Iris pigment epithelial cell (primary cell): ENCODE measurements at places on chromosomes 2 and 18.
A peak's percentile ranks its signal among the peaks of the same experiment; 100 is the strongest.

DNA sequence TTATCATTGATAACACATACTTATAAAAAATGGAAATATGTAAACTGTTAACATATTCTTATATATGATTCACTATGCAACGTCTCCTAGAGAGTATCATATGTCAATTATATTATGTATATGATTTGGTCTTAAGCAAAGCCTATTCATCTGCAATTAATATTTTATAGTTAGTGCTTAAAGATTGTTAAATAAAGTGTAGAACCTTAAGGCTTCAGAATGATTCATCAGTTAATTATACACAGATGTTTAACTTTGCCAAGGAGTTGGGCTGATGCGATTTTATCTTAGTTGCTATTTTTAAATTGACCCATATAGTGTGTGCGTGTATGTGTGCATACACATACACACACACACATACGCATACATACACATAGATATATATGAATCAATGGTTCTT lies 323.1 kb downstream of the RBM43 start:
- DNase-seq: peak; percentile 26

GRCh38 chr2:240586919-240587800 lies 626 bp downstream of the CAPN10 start:
- DNase-seq: peak; percentile 40

- no peak for DNase-seq
Observed at GRCh38 chr18:55149994-55150393, 190.7 kb upstream of the CCDC68 start.

DNA sequence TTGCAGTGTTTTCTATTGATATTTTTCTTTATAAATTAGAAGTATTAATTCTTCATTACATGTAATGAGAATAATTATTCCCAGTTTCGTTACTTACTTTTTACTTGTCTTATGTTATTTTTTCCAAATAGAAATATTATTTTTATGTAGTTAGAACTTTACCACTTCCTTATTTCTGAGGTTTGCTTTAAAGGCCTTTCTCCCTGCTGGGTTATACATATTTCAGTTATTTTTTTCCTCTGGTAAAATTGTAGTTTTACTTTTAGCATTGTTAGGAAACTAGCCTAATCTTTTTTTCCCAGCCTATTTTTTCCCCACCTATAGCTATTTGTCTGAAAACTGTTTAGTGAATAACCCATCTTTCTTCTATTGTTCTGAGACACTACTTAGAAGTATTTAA lies 17.1 kb downstream of the RNF144A start:
- no peak for DNase-seq

- DNase-seq: peak; percentile 29
Observed at GRCh38 chr2:135256531-135257260, 204.6 kb downstream of the RAB3GAP1 start.

DNA sequence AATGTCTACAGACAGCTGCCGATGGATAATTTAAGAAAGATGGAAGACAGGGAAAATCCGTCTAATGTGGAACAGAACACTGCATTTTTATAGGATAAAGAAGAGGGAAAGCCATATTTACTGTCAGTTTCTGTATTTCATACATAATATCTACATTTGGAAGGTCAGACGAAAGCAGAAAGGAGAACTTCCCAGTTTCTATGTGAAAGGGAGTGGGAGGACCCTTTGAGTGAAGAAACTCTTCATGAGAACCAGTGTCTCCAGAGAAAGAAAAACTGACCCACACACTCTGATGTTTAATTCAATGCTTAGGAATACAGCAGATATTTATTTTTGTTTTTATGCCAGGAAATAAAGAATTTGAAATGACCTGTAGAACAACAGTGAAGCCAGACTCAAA lies 127.2 kb downstream of the CALCRL start:
- DNase-seq: no peak

DNA sequence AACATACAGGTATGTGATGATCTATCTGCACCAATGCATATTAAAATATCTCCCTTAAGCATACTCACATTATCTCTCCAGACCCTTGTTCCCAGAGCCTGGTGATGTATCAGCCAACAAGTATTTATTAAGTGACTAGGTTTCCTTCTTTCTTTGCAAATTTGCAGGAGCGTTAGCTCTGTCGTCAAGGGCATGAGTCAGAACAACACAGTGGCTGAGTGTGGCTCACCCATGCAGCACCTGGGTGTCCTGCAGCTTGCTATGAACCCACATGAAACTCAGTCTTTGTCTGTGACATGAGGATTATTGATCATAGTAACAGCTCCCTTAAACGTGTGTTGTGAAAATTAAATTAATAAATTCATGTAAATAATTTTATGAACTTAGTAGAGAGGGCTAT lies 96.6 kb downstream of the PIEZO2 start:
- DNase-seq: peak; percentile 21

- no peak for DNase-seq
Observed at GRCh38 chr2:154554046-154554445, 144.4 kb upstream of the KCNJ3 start.

DNA sequence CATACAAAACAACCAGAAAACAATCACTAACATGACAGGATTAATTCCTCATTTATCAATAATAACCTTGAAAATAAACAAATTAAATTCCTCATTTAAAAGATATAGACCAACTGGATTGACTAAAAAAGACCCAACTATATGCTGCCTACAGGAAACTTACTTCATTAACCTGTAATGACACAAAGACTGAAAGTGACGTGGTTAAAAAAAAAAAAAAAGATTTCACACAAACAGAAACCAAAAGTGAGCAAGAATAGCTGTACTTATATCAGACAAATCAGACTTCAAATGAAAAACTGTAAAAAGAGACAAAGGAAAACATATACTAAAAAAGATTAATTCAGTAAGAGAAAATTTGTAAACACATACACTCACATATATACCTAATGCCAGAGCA lies 201.2 kb downstream of the CCDC178 start:
- DNase-seq: no peak

- DNase-seq: peak; percentile 98
Observed at GRCh38 chr2:9656270-9656766, 25.5 kb upstream of the YWHAQ start.

GRCh38 chr18:28183418-28184078 lies 6.6 kb upstream of the CDH2 start:
- DNase-seq: peak; percentile 54

- peak; percentile 95 for DNase-seq
Observed at GRCh38 chr2:32865399-32866068, 81.2 kb upstream of the LTBP1 start.

- DNase-seq: no peak
Observed at GRCh38 chr2:20534913-20535801, 88.3 kb downstream of the RHOB start.

GRCh38 chr18:54335638-54336173 lies 22.0 kb downstream of the STARD6 start:
- no peak for DNase-seq

- DNase-seq: no peak
Observed at GRCh38 chr2:85954590-85955458, 66.0 kb upstream of the ST3GAL5 start.

- DNase-seq: no peak
Observed at GRCh38 chr2:240635998-240636547, 10.8 kb downstream of the GPR35 start.

- no peak for DNase-seq
Observed at GRCh38 chr18:70513502-70514171, 224.8 kb downstream of the SOCS6 start.

GRCh38 chr2:60602388-60602787 lies 48.9 kb upstream of the BCL11A start:
- no peak for DNase-seq

DNA sequence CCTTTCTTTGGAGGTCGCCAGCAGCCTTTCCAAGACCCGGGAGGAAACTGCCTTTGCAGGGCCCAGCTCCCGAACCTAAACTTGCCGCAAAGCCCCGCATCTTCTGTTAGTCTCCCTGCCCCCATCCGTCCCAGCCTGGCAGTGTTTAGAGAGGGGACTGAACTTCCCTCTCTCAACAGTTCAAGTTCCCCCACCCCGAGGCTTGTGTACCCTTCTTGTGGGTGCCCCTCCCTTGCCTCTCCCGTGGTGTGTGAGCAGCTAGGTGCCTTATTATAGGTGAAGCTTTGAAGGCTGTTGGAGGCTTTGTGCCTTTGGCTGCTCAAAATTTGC lies 1.4 kb downstream of the LBH start:
- DNase-seq: no peak

DNA sequence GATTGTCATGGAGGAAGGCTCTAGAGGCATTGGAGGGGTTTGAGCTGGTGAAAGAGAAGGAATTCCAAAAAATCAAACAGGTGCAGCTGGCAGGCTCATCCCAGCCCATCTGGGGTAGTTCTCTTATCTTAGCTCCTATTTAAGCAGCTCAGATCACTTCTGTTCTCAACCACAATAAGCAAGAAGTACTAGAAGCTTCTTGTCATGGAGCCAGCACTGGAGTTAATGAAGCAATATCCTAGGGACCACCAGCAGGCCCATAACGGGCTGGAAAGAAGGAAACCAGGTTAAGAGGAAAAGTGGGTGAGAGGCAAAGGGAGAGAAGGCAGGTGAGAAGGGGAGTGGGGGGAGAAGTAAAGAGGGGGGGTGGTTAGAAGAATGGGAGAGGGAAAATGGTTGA lies 100.7 kb upstream of the ZFP36L2 start:
- DNase-seq: no peak

DNA sequence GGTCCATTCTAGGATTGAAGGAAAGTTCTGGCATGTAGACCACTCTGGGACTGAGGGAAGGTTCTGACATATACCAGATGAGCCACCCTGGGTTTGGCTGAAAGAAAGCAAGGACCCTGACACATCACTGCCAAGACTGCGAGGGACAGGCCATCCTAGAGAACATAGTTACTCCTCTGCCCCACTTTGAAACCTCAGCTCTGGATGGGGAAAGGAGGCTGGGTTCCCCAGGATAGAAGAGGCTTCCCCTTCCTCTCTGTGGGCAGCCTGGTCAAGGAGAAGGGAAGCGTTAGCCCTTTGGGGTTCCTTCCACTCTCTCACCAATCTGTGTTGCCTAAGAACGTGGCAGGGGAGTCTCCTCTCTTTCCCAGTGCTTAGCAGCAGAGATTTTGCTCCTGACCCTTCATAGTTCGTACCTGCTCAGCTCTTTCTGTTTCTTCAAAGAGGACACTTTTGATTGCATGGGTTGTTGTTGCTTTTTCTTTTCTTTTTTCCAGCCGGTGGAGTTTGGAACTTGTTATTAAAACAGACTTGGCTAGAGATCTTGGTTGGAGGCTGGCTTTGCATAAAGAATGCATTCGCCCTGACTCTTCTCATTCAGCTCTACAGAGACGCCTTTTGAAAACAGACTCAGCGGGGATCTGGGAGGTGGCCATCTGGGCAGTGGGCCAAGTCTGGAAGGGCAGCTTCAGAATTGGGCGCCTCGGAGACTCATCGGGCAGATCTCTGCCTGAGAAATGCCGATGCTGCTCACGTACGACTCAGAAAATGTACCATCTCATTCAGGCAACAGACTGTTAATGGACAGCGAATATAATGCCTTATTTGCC lies 166.1 kb downstream of the CLIP4 start:
- peak; percentile 65 for DNase-seq

DNA sequence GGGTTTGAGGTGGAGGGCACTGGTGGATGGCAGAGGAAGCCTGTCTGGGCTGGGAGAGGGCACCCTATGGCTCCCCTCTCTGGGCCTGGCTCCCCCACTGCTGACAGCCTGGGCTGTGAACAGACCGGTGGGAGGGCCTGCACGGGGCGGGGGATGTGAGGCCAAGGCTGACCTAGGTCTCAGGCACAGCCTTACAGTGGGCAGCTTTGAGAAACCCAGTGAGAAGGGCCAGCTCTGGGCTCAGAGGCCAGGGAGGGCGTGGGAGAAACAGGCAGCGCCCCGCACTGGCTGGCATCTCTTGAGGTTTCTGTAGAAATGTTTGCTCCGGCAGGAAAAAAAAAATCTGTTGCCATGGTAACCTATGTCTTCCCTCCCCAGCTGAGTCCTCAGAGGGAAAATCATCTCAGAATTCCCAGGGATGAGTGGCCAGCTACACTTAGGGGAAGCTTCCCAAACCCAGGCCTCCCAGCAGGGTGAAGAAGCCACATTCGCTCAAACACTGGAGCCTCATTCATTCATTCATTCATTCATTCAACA lies 71.7 kb upstream of the TAF1B start:
- DNase-seq: peak; percentile 66

DNA sequence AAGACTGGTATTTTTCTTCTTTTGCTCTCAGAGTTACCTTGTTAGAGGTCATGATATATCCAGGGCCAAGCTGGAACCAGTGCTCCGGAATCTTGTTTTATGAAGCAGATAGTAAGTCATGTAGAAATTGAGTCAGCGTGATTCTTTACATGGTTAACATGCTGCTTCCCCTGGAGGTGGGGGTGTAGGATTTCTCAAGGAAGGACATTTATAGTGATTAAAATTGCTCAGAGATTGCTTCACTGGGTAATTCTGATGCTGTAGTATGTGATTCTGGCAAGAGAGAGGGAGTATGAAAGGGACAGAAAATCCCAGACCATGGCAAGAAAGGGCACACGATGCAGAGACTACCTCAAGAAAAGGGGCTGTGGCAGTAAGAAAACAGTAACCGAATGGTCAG lies 8.0 kb upstream of the MYL1 start:
- DNase-seq: no peak

GRCh38 chr2:73855526-73855925 lies 26.8 kb downstream of the STAMBP start:
- DNase-seq: peak; percentile 61

- peak; percentile 43 for DNase-seq
Observed at GRCh38 chr2:119264781-119265692, 41.4 kb downstream of the STEAP3 start.

DNA sequence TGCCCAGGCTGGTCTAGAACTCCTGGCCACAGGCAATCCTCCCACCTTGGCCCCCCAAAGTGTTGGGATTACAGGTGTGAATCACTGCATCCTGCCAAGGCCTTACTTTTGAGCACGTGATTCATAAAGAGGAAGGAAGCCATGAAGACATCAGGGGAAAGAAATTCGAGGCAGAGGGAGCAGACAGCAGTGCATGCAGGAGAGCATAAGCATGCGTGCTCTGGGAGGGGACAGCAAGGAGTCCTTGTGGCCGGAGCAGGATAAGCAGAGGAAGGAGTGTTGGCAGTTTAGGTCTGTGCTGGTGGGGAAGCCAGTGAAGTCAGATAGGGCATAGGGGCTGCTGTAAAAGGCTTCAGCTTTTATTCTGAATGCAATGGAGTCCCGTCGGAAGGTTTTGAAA lies 400.5 kb upstream of the RAB12 start:
- no peak for DNase-seq

- no peak for DNase-seq
Observed at GRCh38 chr2:101361522-101361921, 25.8 kb downstream of the CREG2 start.

GRCh38 chr2:157182204-157182709 lies 75.2 kb upstream of the GALNT5 start:
- DNase-seq: peak; percentile 47

DNA sequence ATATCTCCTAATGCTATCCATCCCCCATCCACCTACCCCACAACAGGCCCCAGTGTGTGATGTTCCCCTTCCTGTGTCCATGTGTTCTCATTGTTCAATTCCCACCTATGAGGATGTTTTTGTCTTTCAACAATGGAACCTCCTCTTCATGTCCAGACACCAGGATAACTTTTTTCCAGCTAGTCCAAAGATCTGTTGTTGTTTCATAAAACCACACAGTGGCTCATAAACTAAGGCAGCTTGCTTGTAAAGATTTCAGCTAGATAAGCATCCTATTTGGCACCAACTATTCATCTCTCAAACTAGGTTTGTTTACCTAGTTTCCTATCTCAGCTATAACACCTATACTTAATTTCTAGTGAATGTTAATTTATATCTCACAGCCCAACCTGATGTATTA lies 937.7 kb downstream of the TRIB2 start:
- DNase-seq: no peak

- peak; percentile 91 for DNase-seq
Observed at GRCh38 chr2:9558948-9559381, 3.3 kb upstream of the ADAM17 start.
